Activated T-helper 1 cell treated with anti-CD3 and anti-CD28 coated beads, Interleukin-2, amount 50 U/mL, for 16 hours (primary cell): ENCODE measurements at places on chromosomes 2 and 18.

GRCh38 chr2:161135951-161136593 lies 24.2 kb upstream of the TANK start:
- no peak for DNase-seq

DNA sequence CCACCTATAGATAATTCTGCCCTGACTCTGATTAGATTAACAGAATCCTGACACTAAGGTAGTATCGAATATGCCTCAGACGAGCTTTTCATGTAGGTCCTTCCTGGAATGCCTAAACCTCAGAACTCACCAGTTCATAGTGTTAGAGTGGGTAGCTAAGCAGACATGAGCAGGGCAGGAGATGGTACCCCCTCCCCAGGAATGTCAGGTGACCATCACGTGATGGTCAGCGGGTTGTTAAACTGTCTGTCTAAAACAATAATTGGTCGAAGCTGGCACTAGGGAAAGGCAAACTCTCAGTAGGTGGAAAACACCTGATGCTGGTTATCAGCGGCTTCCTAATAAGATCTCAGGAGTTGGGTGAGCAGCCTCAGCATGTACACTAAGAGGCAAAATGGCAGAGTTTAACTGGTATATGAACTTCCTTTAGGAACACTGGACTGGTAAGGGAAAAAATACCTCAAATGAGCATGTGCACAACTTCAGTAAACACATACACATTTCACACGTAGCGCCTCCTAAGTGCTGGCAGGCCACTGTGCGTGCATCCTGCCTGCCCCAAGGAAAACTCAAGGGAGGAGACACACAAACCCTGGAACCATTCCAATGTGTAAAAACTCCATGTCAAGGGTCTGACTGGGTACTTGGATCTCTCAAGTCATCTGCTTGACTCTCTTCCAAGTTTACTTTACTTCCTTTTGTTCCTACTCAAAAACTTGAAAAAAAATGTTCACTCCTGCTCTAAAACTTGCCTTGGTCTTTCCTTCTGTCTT lies 339.5 kb downstream of the GULP1 start:
- no peak for DNase-seq

- no peak for DNase-seq
Measured at GRCh38 chr18:5626130-5626880, 82.5 kb upstream of the EPB41L3 start.

DNA sequence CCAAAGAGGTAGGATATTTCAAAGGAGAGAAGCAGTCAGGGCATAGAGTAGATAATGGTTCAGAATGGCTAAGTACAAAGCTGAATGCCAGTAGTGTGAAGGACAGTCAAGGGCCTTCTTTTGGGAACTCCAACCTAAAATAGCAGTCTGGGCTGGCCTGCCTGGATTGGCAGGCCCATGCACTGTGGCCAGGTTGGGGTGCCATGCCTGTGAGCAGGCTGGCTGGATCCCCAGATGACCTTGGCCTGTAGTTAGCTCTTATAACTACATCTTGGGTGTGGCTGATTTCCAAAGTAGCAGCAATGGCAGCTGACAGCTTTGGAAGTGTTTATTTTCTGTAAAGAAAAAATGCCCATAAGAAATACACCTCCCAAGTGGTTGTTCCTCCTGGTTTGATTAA lies 51.5 kb upstream of the ITGB6 start:
- no peak for DNase-seq

DNA sequence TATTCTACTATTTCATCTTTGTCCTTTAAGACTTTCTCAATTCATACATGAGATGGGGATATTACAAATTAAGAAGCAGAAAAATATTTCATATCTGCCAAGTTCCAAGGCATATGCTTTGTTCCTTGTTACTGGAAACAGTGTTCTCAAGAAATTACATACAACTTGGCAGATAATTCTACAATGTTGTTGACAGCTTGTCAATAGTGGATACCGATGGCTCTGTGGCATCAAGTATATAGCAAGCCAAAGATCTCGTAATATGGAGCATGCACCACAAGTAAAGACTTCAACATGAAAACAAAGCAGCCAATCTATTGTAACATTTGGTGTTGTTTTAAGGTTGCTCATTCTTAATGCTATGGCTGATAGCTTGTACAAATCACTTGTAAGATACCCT lies 598.2 kb upstream of the KLHL29 start:
- no peak for DNase-seq

GRCh38 chr2:42812899-42813479 lies 20.6 kb upstream of the HAAO start:
- no peak for DNase-seq

DNA sequence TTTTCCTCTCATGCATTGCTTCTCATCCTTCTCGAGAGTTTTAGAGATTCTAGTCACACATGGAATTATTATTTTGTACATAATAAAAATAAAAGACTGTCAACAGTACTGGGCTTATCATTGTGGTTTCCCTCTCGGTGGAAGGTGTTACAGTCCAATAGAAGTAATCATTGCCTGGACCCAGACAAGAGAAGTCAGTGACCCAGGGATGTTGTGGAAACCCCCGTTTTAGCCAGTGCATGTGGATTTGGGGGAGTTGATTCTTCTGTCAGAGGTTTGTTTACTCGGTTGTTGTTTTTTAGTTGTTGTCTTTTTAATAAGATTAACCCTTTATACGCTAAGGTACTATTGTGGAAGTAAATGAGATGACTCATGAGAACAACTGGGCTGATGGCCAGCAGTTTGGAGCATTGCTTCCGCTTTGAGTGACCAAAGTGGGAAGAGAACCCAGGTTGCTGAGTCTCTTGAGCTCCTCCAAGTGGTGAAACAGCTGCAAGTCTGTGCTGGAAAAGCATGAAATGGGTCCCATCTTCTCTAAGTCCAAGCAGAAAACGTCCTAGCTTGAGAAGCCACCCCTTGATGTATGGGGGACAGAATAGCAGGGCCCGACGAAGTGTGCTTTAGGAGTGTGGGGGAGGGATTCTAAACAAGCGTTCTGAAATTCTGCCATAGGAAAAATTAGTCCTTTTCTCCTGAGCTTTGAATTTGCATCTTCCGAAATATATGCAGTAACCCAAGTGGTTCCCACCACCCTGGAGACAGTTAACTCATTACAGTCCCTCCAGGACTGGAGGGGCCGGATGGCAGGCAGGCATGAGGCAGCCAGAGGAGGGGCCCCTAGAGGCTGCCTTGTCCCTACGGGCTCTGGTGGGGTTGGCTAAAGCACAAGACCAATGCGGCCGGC lies 61.8 kb upstream of the GPR45 start:
- no peak for DNase-seq

DNA sequence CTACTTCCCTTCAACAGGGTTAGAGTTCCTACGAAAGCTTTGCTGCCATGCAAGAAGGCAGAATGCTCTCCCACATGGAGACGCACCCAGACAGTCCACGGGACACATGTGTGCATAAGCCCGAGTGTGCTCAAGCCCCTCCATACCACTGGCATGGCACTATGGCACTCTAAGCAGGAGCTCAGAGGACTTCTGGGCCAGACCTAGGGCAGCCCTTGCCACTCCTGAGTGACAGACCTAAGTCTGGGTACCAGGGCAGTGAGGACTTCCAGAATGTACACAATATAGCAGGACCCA lies 11.4 kb upstream of the ARID5A start:
- no peak for DNase-seq

GRCh38 chr2:134792186-134792585 lies 46.2 kb upstream of the ACMSD start:
- DNase-seq: no peak

DNA sequence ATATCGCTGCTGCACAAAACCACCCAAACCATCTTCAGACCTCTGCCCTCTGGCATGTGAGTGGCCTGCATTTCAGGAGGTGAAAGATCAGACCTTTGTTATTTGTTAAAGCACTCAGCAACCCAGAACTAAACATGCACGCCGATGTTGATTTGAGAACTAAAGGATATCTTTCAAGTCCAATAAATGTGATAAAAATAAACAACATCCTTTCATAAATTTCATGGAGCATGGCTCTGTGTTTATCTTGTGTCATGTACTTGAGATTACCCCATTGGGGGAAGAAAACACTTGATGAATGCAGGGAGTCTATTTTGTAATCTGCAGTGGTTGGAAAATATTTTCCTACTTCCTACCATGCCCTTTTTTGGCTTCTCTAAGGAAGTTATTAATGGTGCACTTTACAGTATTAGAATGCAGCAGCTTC lies 70.8 kb upstream of the GATA6 start:
- DNase-seq: no peak

DNA sequence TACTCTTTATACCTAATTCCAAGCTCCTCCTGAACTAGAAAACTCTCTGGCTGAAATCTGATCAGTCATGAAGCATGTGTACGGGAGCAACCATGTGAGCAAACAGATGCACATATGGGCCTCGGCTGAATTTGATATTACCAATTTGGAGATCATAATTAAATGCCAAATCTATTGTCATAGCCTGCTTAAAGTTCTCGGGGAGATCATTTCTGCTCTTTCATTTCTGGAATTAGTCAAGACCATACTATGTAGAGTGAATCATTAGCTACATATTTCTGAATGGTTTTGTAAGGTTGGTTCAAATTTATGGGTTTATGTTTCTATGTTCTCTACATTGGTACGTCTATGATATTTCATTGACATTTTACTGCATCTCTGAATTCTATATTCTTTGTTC lies 205.5 kb downstream of the UBE2E3 start:
- no peak for DNase-seq

DNA sequence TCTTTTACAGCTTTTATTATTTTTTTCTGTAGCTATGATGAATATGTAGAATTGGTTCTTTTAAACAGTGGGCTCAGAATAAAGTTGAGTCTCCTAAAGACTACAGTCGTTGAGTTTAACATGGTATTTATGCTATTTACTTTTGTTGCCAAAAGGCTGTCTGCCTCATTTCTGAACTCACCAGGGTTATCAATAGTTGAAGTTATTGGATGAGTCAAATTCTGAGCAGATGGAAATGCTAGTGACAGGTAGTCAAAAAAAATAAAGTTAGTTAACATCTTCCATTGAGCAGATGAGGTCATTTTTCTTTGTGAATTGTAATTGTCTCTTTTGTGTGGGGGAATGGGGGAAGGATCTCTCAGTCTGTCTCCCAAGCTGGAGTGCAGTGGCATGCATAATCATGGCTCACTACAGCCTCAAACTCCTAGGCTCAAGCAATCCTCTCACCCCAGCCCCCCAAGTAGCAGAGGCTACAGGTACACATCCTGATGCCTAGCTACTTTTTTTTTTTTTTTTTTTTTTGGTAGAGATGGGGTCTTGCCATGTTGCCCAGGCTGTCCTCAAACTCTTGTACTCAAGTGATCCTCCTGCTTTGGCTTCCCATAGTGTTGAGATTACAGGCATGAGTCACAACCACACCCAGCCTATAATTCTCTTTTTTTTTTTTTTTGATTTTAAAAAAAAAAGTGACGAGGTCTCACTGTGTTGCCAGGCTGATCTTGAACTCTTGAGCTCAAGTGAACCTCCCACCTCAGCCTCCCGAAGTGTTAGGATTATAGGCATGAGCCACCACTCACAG lies 8.9 kb downstream of the PAPOLG start:
- no peak for DNase-seq

DNA sequence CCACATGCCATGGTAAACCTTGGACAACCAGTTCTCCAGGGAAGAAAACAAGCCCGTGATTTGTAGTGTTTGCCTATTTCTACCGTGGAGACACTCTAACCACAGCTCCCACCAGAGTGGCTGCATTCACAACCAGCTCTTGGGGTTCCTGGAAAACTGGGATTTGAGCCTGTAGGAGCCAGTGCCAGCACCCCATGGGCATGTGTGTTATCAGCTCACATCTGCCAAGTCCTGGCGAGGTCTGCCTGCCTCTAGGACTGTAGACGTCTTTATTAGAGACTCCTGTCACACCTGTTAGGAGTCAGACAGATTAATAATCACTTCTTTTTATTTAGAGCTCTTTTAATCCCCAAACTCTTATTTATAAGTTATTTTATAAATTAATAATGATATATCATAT lies 41.0 kb downstream of the INPP5D start:
- DNase-seq: no peak
